Endothelial cell of umbilical vein (primary cell): ENCODE measurements at places on chromosomes 11 and 22.

- DNase-seq = no peak
These were observed 83.1 kb upstream of the NCAM1 start for GRCh38 chr11:112878033-112878601.

DNA sequence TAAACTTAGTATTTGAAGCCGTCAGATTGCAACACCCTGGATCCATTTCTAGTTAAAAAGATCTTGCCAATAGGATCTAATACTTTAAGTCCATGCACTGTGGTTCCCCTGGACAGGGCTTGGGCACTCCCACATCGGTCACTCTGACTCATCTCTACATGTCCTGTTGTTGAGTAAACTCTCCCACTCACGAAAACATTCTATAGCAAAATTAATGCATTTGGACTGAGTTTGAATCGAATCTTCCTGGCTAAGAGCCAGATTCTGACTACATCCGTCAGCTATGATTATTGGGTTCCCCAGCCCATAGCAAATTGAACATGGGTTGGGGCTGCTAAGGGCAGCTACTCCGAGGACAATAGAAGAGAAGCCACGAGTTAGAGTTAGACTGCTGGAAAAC lies 182.1 kb upstream of the SORL1-AS1 start:
- no peak for DNase-seq

DNA sequence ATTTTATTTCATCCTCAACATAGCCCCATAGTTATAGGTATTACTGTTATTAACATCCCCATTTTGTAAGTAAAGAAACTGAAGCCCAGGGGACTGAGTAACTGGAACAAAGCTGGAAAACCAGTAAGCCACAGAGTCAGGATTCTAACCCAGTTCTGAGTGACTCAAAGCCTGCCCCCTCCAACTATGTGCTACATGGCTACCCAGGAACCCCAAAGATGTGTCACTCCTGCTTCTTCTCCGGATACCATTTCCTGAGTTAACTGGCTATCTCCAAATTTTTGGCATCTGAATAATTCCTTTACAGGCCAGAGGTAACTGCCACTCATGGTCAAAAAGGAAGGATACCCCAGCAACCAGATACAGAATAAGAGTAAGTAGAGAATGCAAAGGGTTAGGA lies 43.6 kb downstream of the TENM4 start:
- DNase-seq = no peak

GRCh38 chr11:31757260-31757835 lies 53.8 kb downstream of the PAX6 start:
- no peak for DNase-seq

DNA sequence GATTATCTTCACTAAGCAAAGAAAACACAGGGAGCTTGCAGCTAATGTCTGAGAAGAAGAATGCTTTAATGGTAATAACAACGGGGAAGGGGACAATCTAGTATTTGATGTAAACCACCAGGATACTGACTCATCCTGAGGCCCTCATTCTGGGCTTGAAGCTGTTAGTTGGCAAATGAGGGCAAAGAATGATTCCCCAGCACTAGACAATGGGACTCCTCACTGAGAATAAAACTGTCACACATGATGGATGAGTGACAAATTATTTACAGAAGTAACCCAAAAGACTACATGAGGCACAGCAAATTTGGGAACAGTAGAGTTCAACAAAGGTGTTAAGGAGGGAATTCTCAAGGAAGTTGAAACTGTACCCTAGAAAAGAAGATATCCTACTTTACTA lies 76.3 kb downstream of the FAM168A start:
- peak; percentile 51 for DNase-seq

DNA sequence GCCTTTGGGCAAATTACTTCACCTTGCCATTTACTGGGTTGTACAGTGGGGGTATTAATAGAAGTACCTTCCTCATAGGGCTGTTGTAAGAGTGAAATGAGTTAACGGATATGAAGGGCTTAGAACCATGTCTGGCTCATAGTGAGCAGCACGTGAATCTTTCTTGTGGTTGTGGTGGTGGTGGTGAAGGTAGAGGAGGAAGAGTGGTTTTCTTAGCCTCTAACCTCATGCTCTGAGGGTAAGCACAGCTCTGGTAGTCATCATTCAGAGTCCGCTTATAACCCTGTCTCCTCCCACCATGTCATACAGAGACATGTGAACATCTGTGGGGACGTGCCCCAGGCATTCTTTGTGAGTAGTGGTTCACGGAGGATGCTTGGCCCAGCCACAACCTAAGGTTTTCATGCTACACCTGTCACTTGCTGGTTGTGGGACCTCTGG lies 43.6 kb downstream of the TEAD1 start:
- DNase-seq = no peak

DNA sequence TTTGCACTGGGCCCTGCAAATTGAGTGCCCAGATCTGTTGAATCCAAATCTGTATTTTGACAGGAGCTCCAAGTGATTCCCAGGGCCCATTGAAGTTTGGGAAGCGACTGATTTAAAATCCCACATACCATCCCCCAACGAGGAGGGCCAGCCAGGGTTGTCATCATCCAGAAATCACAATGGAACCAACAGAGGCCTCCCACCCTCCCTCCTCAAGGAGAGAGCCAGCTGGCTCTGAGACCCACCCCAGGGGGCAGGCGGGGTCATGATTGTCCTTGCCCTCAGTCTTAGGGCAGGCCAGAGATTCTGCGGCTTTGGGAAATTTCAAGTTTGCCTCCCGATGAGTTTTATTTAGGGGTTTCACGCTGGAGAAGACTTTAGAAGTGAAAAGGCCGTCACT lies 358.2 kb downstream of the MN1 start:
- DNase-seq = no peak

GRCh38 chr11:20599221-20600019 lies at the start of gene SLC6A5:
SLC6A5 (plus strand) TSS chr11:20599608; CDS start chr11:20599673, 65 bp downstream.
- peak; percentile 14 for DNase-seq

GRCh38 chr11:27933992-27934829 lies 173.7 kb downstream of the KIF18A start:
- DNase-seq = peak; percentile 48

GRCh38 chr22:17695986-17696385 lies 57.4 kb downstream of the BCL2L13 start:
- no peak for DNase-seq

GRCh38 chr11:77801477-77801876 lies 19.0 kb downstream of the RSF1 start:
- no peak for DNase-seq

DNA sequence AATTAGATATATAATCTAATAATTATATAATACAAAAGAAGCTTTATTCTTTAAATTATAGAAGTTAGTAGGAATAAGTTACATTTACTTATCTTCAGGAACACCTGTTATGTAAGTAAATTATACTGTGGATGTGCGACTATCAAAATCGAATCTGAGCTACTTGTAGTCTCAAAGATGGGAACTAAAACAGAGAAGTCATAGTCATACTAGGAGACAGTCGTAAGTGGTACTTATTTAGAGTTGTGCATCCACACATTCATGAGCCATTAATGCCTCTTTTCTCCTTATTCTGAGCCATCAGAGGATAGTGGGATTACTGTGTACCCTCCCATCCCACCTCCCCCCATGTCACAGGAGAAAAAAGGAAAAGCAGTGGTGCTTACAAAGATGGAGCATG lies 114.4 kb downstream of the CADM1 start:
- no peak for DNase-seq

DNA sequence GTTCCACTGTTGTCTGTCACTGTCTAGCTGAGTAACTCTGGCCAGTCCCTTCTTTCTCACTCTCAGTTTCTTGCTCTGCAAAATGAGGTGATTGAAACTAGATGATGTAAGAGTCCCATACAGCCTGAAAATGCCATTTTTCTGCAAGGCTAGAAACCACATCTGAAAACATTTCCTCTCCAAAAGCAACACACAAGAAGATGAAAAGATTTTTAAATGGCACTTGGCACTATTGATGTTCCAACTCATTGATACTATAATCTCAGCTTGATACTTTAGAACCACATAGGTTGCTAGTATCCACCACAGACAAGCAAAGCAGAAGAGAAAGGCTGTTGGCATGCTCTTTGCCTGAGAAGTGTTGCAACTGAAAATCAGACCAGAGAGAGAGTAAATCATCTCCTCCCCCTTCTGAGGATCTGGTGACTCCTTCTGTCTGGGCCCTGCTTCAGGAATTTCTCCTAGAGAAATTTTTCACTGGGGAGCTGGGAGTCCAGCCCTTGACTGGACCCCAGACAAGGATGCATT lies 1217.9 kb downstream of the LRRC4C start:
- no peak for DNase-seq

DNA sequence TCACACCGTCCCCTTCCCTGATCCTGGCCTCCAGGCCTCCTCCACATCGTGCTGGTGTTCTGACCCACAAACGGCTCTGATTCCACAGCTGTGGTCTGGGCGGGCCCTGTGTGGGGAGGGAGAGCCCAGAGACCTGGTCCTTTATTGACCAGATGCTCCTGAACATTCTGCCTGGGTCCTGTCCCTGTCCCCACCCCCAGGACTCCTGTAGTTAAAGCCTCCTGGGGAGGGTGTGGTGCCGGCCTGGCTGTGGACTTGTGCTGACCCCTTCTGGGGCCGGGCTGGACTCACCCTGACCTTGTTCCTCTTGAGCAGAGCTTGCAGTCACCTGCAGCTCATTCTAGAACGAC lies 128.7 kb downstream of the CTTN start:
- no peak for DNase-seq

GRCh38 chr22:27885977-27886842 lies 32.8 kb downstream of the PITPNB start:
- peak; percentile 85 for DNase-seq

- no peak for DNase-seq
These were observed 176.1 kb downstream of the DBX1 start for GRCh38 chr11:19984048-19984742.

- peak; percentile 91 for DNase-seq
These were observed at the start of gene ZNF202 for GRCh38 chr11:123741159-123742030. ZNF202 (minus strand) TSS chr11:123741660; CDS start chr11:123730888, 10,772 bp downstream.

DNA sequence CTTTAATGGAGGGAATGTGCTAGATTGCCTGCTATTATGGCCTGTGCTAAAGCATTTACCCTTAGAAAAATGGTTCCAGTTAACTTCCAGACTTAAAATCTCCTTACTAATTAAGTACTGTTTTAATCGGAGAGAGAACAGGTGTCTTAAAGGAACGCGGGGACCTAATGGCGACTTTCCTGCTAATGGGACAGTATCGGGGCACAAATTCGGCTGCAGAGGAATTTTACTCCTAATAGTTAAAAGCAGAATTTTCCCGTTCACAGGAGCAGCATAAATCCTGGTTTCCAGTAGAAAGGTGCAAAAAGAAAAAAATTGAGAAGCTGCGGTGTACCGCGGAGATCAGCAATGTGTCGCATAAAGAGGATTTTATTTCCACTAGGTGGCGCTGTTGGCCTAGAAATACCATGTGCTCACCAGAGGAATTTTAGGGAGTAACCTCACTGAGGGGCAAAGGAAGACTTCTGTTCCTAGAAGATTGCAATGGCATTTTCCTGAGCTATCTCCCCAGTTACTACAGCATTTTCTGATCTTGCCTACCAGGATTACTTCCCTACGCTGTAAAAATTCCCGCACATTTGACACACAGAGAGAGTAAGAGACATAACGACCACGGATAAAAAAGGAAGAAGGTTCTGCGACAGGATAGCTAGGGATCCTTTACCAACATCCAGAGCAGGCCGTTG lies 44.5 kb downstream of the ZNF280B start:
- DNase-seq = peak; percentile 54

DNA sequence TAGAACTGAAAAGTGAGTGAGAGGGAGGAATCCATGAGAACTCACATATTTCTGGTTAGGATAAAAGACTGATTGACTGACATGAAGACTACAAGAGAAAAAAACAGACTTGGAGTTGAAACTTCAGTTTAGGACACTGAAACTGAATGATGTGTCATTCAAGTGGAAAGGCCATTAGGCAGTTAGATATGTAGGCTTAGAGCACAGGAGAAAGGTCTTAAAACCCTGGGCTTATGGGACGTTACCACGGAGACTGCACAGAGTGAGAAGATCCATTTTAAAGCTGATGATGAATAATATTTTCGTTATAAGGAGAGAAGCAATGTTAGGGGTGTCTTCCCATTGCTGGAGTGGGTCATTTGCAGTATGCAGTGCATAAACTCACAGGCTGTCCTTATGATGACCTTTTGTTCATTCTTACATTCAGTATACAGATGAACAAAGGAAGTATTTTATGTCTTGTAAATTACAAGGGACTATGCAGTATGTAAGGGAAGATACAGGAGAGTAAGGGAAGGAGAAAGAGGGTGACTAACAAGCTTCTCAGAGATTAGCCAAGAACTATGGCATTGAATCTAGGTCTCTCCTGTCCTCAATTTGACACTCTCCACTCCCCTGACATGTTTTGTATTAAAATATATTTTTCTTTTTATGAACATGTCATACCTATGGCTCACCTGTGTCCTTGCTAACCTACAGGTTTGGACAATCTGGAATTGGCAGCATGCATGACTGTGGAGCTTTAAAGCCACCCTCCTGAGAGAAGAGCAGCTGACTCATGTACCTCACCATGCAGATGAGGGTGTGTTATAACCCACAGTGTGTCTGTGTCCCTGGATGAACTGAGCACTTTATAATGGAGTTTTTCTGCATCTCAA lies 63.7 kb downstream of the MAML2 start:
- DNase-seq = no peak

DNA sequence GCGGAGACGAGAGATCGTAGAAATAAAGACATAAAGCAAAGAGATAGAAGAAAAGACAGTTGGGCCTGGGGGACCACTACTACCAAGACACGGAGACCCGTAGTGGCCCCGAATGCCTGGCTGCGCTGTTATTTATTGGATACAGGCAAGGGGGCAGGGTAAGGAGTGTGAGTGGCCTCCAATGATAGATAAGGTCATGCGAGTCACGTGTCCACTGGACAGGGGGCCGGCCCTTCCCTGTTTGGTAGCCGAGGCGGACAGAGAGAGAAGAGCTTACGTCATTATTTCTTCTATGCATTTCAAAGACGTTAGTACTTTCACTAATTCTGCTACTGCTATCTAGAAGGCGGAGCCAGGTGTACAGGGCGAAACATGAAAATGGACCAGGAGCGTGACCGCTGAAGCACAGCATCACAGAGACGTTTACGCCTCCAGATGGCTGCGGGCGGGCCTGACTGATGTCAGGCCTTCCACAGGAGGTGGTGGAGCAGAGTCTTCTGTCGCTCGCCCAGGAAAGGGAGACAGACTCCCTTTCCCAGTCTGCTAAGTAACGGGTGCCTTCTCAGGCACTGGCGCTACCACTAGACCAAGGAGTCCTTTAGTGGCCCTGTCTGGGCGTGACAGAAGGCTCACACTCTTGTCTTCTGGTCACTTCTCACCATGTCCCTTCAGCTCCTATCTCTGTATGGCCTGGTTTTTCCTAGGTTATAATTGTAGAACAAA lies 24.8 kb downstream of the PPP6R2 start:
- DNase-seq = no peak

GRCh38 chr11:30365793-30366517 lies 43.1 kb downstream of the ARL14EP start:
- no peak for DNase-seq

DNA sequence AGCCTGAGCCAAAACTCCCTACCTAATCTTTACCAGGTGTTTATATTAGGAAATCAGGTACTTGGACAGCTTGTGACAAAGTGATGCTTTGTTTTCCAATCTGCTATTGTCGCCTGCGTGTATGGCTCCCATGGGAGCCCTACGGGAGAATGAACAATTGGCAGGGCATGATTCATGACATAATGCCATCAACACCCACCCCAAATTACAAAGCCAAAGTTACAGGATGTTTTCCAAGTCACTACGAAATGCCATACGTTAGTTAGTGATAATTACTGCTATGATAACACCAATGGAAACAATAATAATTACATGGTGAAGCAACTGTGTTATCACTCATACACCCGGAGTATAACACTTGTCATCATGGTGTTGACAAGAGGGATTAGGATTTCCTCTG lies 226.4 kb downstream of the FAM181B start:
- no peak for DNase-seq
